ENCODE measurements at places on chromosomes 4 and X. TPM values are rescaled to one million over a fixed set of nuclear protein-coding genes. Genes with fewer than 3 reads are reported as not detected.
A peak's percentile ranks its signal among the peaks of the same experiment; 100 is the strongest.

DNA sequence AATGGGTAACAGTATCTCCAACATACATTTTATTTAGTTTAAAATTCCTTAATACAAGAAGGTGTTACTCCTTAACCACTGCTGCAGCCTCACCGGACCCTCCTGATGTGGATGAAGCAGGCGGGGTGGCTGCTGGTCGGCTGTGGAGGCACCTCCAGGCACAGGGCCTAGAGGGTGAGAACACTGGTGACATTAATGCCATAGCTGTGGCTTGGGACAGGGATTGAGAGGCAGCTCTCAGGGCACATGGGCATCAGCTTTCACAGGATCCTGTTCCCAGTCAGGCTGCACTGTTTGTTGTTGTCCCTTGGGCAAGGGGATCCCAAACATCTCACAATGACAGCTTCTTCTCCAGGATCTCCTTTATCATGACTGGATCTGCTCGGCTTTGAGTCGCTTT is 90.0 kb downstream of the GATB start:
- H3K36me3 ChIP-seq, result no peaks in the 10 kb centered on the region
- DNase-seq, result no peak
- H3K4me1 ChIP-seq, result peaks cover 5% of the 10 kb centered on the region
- H3K4me3 ChIP-seq, result no peak overlapping the region
- no peaks in the 10 kb centered on the region for H3K27me3 ChIP-seq

GRCh38 chr4:84796394-84796793 is 170.1 kb downstream of the WDFY3 start:
- H3K27ac ChIP-seq, result no peak overlapping the region
- no peaks in the 10 kb centered on the region for H3K4me1 ChIP-seq
- no peaks in the 10 kb centered on the region for H3K27me3 ChIP-seq
- DNase-seq, result peak; percentile 19
- H3K36me3 ChIP-seq, result peaks cover 10% of the 10 kb centered on the region
- no peak overlapping the region for H3K4me3 ChIP-seq

F8A3 gene
- 33.0 TPM for total RNA-seq

DNA sequence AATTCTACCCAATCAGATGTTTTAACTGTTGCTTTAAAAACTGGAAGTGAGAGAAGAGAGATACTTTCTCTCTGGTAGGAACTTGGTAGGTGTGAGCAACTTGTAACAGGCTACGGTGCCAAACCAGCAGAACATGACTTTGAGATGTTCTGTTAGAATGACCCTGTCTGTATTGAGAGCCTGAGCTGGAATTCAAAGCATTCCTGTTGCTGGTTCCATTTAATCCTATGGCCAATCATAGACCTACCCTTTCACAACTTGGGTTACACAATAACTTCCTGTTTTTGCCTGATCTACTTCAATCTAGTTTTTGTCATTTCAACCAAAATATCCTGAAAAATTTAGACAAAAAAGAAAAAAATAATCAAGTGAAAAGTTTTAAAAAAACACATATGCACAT is 1.7 kb upstream of the PRRG1 start:
- H3K4me3 ChIP-seq, result no peak overlapping the region
- H3K27me3 ChIP-seq, result no peaks in the 10 kb centered on the region
- DNase-seq, result peak; percentile 46
- H3K27ac ChIP-seq, result peak overlapping the region; percentile 81
- H3K4me1 ChIP-seq, result peaks cover 4% of the 10 kb centered on the region

DNA sequence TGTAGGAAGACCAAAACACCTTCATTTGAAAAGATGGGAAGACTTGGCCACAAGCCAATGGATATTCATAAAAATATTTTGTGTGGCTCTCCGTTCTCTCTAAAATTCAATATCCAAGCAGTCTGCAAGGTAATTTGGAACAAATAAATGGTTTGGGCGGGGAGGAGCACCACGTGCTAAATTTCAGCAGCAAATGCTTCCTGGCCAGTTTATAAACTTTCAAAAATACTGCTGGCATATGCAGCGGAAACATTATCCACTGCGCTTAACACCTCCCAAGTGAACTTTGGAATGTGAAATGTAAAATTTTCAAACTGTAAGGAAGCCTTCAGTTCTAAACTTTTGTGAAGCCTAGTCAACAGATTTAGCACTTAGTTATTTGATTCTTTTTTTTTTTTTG is 191.0 kb downstream of the NSUN7 start:
- H3K4me3 ChIP-seq, result no peak overlapping the region
- no peak for DNase-seq
- H3K4me1 ChIP-seq, result peaks cover 42% of the 10 kb centered on the region
- no peaks in the 10 kb centered on the region for H3K36me3 ChIP-seq

GRCh38 chr4:90994851-90995574 is 867.8 kb downstream of the CCSER1 start:
- no peaks in the 10 kb centered on the region for H3K27me3 ChIP-seq
- DNase-seq, result no peak
- H3K36me3 ChIP-seq, result no peaks in the 10 kb centered on the region
- H3K27ac ChIP-seq, result no peak overlapping the region
- no peak overlapping the region for H3K4me3 ChIP-seq

DNA sequence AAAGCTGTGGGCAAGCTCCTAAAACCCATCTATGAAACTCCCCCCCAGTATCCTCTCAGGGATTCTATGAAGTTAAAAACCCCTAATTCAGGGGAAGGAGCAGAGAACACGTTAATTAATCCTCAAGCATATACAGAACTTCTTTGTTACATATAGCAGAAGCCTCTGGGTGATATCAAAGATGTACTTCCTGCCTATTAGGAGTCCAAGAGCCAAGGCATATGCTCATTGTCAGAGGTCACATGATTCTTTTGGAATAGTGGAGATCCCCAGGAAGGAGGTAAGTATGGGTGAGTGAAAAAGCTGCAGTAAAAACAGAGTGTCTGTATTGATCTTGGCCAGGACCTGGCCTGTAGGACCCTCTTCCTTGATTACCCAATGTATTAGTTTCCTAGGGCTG is 2.9 kb upstream of the SPARCL1 start:
- H3K4me3 ChIP-seq, result no peak overlapping the region
- no peaks in the 10 kb centered on the region for H3K36me3 ChIP-seq
- H3K4me1 ChIP-seq, result peaks cover 19% of the 10 kb centered on the region
- DNase-seq, result no peak
- no peaks in the 10 kb centered on the region for H3K27me3 ChIP-seq

DNA sequence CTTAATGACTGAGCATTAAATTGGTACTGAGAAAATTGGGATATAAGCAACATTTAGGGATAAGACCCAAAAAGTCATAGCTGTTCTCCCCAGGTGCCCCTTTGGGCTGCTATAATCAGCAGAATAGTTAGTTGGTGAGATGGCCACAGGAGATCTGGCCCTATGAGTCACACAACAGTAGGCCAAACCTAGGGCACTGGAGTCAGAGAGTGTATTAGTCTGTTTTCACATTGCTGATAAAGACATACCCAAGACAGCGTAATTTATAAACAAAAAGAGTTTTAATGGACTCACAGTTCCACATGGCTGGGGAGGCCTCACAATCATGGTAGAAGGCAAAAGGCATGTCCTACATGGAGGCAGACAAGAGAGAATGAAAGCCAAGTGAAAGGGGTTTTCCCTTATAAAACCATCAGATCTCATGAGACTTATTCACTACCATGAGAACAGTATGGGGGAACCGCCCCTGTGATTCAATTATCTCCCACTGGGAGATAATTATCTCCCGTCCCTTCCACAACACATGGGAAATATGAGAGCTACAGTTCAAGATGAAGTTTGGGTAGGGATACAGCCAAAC is 338.3 kb upstream of the NR3C2 start:
- no peak overlapping the region for H3K27ac ChIP-seq
- H3K4me1 ChIP-seq, result peaks cover 15% of the 10 kb centered on the region
- no peaks in the 10 kb centered on the region for H3K27me3 ChIP-seq
- no peaks in the 10 kb centered on the region for H3K36me3 ChIP-seq
- DNase-seq, result no peak
- H3K4me3 ChIP-seq, result no peak overlapping the region

TAPT1 gene
- total RNA-seq, result 52.0 TPM

DNA sequence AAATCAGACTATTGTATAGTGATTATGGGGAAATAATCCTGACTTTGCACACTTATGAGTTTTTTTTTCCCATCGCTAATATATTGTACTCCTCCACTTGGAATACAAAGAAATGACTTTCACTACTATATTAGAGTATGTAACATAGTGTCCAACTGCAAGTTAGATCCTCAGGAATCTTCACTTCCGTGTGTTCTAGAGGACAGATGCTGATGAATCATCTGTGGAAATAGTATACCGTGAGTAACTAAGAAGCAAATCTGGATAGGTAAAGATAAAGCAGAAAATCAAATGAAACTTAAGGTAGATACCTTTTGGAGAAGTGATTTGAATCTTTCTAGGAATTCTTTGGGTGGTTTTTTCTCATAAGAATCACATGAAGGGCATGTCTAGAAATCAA is 8.3 kb downstream of the IL21 start:
- no peaks in the 10 kb centered on the region for H3K27me3 ChIP-seq
- no peaks in the 10 kb centered on the region for H3K36me3 ChIP-seq
- no peak for DNase-seq
- H3K4me3 ChIP-seq, result no peak overlapping the region
- H3K4me1 ChIP-seq, result peaks cover 11% of the 10 kb centered on the region

GRCh38 chr4:152577708-152578396 is 42.0 kb upstream of the FBXW7 start:
- H3K27me3 ChIP-seq, result no peaks in the 10 kb centered on the region
- no peak for DNase-seq
- no peaks in the 10 kb centered on the region for H3K36me3 ChIP-seq
- no peaks in the 10 kb centered on the region for H3K4me1 ChIP-seq
- no peak overlapping the region for H3K4me3 ChIP-seq
- no peak overlapping the region for H3K27ac ChIP-seq

MTTP gene
- 0.50 TPM for total RNA-seq

DNA sequence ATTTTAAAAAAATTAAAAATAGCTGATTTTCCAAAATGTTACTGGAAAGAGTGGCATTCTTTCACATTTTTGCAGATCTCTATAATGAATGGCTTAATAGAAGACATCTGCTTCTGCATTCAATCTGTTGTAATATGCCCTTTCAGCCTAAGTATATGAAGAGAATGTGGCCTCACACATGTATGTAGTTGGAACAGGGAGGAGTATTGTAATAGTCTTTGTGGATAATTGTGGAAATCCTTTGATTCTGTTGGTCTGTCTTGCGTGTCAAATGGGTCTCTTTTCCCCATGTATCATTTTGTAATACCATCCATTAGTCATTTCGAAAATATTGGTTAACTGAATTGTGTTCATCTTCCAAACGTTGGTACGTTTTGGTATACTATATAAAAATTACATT is 11.6 kb downstream of the TXLNG start:
- no peaks in the 10 kb centered on the region for H3K36me3 ChIP-seq
- no peak overlapping the region for H3K27ac ChIP-seq
- DNase-seq, result no peak

DNA sequence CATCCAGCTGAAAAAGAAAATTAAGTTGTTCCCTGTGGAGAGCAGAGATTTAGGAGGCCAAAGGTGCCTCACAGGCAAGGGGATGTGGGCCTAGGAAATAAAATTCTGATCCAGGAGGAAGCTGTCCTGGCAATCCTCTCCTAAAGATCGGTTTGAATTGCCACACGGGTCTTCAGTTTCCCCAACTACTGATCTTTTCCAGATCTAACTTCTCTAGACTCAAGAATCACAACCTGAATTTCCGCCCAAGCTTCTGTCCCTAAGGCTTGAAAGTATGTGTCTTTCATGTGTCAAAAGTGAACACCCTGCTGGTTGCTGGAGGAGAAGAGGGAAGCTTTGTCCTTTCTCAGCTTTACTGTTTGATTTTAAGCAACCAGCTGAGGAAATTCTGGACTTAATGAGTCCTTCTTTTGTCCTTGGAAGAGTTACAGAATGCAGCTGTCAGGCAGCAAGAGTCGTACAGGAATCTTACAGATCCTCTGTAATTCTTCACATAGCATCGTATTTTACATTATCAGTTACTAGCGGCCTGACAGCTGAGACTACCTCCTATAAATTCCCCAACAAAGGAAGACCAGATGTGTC is 93.8 kb downstream of the INPP4B start:
- H3K27ac ChIP-seq, result no peak overlapping the region
- no peaks in the 10 kb centered on the region for H3K27me3 ChIP-seq
- no peaks in the 10 kb centered on the region for H3K36me3 ChIP-seq
- DNase-seq, result no peak

GRCh38 chr4:86957215-86957614 is 22.4 kb downstream of the AFF1 start:
- no peaks in the 10 kb centered on the region for H3K27me3 ChIP-seq
- no peak for DNase-seq
- no peak overlapping the region for H3K27ac ChIP-seq
- H3K36me3 ChIP-seq, result no peaks in the 10 kb centered on the region
- H3K4me1 ChIP-seq, result peaks cover 14% of the 10 kb centered on the region

GRCh38 chr4:31283679-31284078 is 563.5 kb downstream of the PCDH7 start:
- H3K27ac ChIP-seq, result no peak overlapping the region
- DNase-seq, result no peak

DNA sequence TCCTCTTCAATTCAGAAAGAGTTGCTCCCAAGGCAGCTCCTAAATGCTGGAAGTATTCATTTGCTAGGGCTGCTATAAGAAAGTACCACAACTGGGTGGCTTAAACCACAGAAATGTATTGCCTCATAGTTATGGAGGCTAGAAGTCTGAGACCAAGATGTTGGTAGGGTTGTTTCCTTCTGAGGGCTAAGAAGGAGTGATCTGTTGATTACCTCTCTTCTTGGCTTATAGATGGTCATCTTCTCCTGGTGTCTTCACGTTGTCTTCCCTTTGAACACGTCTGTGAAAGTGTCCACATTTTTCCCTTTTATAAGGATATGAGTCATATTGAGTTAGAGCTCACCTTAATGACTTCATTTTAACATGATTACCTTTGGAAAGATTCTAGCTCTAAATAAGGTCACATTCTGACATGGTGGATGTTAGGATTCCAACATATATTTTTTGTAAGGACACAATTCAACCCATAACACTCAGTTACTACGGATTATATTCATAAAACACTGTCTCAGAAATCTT is 266.3 kb downstream of the SPATA18 start:
- DNase-seq, result no peak
- H3K4me3 ChIP-seq, result no peak overlapping the region
- H3K4me1 ChIP-seq, result no peaks in the 10 kb centered on the region
- no peaks in the 10 kb centered on the region for H3K27me3 ChIP-seq
- no peaks in the 10 kb centered on the region for H3K36me3 ChIP-seq
- no peak overlapping the region for H3K27ac ChIP-seq

GRCh38 chr4:54446581-54446980 is 211.2 kb upstream of the KIT start:
- H3K4me1 ChIP-seq, result no peaks in the 10 kb centered on the region
- no peaks in the 10 kb centered on the region for H3K27me3 ChIP-seq
- no peaks in the 10 kb centered on the region for H3K36me3 ChIP-seq
- H3K4me3 ChIP-seq, result no peak overlapping the region
- no peak overlapping the region for H3K27ac ChIP-seq

- H3K27me3 ChIP-seq, result no peaks in the 10 kb centered on the region
- peak; percentile 33 for DNase-seq
Observed at GRCh38 chr4:156609421-156609820, 362.2 kb downstream of the PDGFC start.

Measured in thyroid gland (tissue), 4 donors.